ENCODE measurements at places on chromosomes 16 and 17.

GRCh38 chr17:80141463-80142165, 5.3 kb downstream of the EIF4A3 start:
- no peak for DNase-seq

GRCh38 chr17:64679710-64680216, 17.7 kb upstream of the SMURF2 start:
- DNase-seq: no peak

GRCh38 chr16:27193300-27193990, 9.9 kb upstream of the KDM8 start:
- no peak for DNase-seq

DNA sequence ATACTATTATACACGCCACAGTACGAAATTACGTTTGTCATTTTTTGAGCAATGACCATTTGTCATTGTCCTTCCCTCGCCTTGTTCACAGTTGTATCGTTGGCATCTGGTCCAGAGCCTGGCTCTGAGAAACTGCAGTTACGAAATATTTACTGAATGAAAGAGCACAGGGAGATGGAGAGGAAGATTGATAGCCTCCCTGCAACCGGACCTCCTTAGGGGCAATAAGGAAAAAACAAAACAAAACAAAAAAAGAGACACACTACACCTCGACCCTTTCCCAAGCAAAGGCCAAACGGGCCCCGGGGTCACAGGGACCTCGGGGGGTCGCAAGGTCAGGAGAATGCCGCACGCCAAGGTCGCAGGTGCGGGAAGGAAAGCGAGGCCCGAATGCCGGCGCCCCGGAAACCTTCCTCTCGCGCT, 857 bp downstream of the GOT2 start:
- DNase-seq: no peak

DNA sequence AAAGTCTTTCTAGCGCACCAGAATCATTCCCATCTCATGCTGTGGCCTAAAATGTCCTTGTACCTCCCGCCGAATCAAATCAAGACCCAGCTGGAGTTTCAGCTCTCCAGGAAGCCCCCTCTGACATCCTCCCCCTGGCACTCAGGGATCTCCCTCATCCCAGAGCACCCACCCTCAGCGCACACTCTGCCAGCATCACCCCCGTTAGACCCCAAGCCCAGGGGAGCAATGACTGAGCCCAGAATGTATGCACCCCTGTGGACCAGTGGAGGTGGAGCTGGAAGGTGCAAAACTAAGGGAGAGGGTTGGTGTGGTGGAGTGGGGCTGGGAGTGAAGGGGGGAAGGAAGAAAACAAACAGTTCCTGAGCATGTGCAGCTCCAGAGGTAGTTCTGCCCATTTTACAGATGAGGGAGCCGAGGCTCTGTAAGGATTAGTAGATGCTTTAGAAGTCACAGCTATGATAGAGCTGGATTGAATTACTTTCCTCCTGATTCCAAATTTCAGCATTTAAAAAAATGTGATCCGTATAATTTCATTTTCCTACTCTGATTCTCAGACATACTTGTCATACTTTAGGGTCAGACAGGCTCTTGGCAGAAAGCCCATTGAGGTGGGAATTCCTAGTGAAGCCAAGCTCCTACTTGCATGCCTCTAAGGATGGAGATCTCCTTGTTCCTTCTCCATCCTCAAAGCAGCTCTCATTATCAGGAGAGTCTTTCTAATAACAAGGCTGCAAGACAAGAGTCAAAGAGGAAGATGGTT, 242.7 kb downstream of the KATNIP start:
- no peak for DNase-seq

GRCh38 chr17:31475378-31476162, 84.1 kb downstream of the RAB11FIP4 start:
- no peak for DNase-seq

DNA sequence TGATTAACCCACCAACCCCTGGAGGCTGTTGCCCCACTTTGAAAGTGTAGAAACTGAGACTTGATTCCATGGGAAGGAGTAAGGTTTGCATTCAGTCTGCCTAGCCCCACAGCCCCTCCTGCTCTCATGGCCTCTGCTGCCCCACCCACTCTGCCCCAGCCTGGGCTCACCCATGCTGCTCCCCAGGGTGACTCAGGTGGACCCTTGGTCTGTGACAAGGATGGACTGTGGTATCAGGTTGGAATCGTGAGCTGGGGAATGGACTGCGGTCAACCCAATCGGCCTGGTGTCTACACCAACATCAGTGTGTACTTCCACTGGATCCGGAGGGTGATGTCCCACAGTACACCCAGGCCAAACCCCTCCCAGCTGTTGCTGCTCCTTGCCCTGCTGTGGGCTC, 6.5 kb downstream of the PRSS41 start:
- DNase-seq: no peak

- no peak for DNase-seq
These were observed 2.1 kb downstream of the PRCD start for GRCh38 chr17:76541739-76542454.

GRCh38 chr16:57178793-57179212, 7.0 kb downstream of the PSME3IP1 start:
- DNase-seq: no peak

DNA sequence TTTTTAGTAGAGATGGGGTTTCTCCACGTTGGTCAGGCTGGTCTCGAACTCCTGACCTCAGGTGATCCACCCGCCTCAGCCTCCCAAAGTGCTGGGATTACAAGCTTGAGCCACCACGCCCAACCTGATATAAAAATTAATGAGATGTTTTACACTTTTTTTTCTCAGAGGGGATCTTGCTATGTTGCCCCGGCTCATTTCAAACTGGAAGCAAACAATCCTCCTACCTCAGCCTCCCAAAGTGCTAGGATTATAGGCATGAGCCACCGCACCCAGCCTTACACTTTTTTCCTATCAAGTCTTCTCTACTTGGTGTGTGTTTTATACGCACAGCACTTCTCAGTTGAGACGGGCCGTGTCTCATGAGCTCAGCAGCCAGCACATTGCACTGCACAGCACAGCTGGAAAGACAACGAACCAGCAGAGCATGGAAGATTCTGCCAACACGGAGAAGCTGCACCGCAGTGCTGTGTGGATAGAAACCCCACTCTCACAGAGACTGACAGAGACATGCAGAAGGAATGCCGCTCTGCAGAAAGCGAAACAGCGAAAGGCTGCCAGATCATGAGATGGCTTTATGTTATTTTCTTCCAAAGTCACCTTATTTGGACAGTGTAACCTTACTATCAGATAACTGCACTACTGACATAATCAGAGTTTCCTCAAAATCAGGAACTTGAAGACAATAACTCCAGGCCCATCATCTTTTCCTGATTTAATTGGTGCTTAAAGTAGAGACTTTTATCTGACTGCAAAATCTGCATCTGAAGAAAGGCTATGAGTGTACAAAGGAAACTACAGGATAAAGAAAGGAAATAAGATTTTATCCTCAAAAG, 6.5 kb upstream of the QRICH2 start:
- no peak for DNase-seq

- DNase-seq: no peak
These were observed 62.3 kb downstream of the ZDHHC7 start for GRCh38 chr16:84948851-84949610.

DNA sequence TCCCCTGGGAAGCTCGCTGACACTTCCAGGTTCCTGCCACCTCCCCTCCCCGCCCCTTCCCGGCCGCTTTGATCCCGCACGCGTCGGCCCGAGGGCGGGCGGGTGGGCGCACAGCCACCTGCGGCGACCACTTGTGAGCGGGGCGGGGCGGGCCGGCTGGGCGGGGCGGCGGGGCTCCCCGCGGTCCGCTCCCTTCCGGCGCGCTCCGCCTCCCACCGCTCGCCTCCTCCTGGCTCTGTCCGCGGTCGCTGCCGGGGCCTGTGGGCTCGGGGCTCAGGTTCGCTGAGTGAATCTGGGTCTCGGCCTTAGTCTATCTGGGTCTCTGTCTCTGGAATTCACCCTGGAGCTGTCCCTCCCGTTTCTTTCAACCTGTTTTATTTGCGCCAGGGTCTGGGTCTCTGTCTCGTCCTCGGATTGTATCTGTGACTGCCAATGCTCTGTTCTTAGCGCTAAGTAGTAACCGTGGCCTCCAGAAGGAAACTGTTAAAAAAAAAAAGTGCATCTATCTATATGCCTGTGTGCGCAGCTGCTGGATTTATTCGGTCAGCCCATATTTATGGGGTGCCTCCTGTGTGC, 2.7 kb upstream of the HES7 start:
- no peak for DNase-seq

DNA sequence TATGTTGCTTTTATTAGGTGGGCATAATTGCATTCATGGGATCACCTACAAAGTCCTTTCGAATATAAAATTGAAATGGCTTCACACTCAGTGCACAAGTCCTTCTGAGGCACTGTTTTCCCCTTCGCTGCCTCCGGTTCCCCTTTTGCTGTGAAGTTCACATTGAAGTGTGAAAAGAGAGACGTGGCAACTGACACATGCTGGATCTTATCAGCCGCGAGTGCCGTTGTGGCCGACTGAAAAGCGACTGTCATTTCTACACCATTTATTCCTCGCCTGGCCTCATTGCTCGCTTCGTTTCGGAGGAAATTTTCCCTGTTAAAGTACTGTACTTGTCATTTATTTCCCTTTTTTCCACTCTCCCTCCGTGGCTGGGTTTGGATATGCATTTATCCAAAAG, 423.5 kb downstream of the MAF start:
- DNase-seq: no peak

- no peak for DNase-seq
These were observed 78.3 kb downstream of the IRX3 start for GRCh38 chr16:54208237-54208636.

- no peak for DNase-seq
These were observed 116.9 kb upstream of the ZKSCAN2 start for GRCh38 chr16:25374556-25374955.

DNA sequence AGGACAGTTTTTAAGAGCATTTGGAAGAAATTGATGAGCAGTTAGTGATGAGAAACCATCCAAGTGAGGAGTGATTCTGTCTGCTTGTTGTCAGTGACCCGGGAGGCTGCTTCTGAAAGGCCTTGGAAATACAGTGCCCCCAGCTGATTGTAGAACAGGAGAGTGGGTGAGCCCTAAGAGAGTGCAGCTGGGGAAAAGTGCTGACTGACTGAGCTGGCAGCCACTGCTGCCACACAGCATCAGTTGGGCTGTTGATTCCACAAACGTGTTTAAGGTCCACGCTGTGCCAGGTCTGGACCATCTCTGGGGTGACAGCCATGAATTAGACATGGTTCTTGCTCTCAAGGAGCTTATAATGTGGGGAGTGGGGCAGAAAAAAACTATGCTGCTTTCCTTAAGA, 18.9 kb downstream of the NUP93 start:
- DNase-seq: no peak

DNA sequence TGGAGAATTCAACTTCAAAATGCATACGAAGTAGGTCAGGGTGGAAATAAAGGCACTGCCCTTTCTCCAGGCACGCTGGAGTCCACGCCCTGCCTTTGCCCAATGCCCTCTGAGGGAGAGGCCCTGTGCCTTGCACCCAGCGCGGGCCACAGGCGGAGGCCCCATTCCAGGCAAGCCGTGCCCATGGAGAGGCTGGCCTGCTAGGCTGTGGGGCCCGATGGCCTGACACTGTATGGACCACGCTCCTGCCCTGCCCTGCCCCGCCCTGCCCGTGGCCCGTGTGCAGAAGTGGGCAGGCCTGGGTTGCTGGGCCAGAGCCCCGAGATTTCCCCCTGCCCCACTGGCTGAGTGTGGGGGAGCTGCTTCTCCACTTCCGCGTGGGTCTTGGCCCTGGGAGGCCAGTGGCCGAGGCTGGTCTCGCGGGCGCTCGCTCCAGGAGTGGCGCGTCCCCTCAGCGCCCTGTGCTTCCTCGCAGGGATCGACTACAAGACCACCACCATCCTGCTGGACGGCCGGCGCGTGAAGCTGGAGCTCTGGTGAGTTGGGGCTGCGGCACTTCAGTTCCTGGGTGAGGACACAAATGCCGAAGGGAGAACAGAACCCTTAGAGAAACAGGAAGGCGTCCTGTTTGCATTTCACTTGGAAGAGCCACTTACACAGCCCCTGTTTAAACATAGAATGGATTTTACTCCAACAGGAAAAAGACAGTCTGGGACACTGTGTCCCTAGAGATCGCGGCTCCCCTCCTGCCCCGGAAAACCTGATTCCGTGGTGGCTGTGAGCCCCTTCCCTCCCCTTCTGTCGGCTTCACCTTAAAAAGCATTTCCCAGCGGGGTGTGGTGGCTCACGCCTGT, 13.8 kb upstream of the WFIKKN1 start:
- DNase-seq: no peak

DNA sequence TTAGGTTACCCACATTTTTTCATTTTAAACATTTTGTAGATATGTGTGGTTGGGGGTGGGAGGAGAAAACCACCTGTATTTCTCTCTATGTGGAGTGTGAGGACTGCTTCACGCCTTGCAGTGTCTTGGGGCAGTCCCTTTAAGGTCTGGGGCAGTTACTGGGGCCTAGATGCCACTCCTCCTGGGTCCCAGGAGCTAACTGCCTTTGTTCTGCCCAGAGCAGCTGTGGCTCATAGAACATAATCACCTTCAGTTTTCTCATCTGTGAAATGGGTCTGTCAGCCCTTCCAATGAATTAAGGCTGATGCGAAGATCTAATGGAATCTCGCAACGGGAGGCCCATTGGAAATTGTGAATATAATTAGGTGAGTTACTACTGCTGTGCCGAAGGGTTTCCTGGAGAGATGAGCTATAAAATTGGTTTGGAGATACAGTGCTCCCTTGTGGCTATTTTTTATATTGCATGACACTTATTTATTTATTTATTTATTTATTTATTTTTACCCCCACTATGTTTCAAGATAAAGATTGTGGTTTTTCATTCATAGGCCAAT, 22.9 kb downstream of the DHRS7C start:
- no peak for DNase-seq

DNA sequence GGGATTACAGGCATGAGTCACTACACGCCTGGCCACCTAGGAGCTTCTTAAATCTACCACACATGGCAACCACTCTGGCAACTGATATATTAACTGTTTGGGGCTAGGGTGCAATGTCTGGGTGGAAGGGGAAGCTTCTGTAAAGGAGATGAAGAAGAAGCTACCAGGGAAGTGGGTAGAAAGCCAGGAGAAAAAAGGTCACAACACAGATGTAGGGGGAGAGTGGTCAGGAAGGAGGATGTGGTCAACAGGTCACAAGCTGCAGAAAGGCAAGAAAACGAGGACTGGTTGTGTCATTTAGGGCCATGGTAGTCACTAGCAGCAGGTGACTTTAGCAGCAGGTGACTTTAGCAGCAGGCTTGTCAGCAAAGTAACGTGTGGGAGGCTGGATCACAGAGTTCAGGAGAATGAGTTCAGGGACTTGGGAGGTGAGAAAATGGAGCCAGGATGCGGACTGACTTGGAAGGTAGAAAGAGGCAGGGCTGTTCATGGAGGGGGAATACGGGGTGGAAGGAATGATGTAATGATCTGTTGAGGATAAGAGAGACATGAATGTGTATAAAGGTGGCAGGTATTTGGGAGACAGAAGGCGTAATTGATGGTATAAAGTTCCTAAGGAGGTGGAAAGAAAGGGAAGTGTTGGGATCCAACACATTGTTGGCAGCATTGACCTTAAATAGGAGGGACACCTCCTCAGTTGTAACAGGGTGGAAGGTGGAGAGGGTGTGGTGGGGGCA, 16.3 kb upstream of the WFIKKN2 start:
- no peak for DNase-seq

GRCh38 chr16:57993438-57993837, 7.0 kb downstream of the ZNF319 start:
- DNase-seq: no peak
